ENCODE measurements at places on chromosomes 1 and 21.

- no peak for DNase-seq
These were observed 462.9 kb upstream of the ADAMTS5 start for GRCh38 chr21:27429710-27430341.

GRCh38 chr1:234610061-234610665 is at the start of gene IRF2BP2:
TSS of gene IRF2BP2 (minus strand) at chr1:234610178. CDS start at chr1:234609494, 684 bp downstream.
- DNase-seq = peak; percentile 85

- DNase-seq = no peak
These were observed 5.2 kb downstream of the POFUT2 start for GRCh38 chr21:45282283-45283034.

- DNase-seq = no peak
These were observed 37.5 kb upstream of the ANGPTL1 start for GRCh38 chr1:178908358-178908757.

DNA sequence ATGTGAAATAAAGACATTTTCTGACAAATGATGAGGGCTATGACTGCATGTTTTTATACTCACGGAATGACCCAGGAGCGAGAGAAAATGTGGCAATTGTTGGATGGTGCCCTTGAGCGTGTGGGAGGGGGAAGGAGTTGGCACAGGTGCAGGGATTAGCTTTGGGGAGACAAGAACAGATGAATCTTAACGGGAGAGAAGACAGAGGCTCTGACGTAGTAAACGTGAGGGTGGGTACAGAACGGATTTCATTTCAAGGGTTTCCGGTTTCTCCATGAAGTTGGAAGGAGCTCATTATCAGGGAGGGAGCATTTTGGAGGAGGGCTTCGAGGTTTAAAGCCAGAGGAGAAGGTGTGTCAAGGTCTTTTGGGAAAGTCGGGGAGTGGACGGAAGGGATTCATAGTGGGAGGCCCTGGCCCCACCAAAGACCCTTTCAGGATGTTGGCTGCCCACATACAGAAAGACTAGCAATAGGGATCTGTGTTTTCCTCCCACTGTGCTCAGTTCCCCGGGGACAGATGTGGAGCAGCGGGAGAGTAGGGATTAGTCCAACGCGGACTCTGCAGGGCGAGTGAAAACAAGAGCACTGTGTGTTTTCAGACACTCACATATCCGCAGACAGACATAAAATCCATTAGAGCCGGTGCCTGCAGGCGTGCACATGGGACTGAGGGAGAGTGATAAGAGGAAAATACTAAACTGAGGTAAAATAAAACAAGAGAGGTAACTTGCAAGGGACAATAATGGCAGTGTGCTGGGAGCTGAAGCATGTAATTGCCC is 584.1 kb downstream of the AJAP1 start:
- DNase-seq = no peak

GRCh38 chr1:25431955-25432719 is 1.4 kb downstream of the MACO1 start:
- no peak for DNase-seq

- DNase-seq = no peak
These were observed 63.4 kb downstream of the B3GALT5 start for GRCh38 chr21:39675993-39676661.

- no peak for DNase-seq
These were observed 432.8 kb upstream of the CHRM3 start for GRCh38 chr1:238953448-238954010.

DNA sequence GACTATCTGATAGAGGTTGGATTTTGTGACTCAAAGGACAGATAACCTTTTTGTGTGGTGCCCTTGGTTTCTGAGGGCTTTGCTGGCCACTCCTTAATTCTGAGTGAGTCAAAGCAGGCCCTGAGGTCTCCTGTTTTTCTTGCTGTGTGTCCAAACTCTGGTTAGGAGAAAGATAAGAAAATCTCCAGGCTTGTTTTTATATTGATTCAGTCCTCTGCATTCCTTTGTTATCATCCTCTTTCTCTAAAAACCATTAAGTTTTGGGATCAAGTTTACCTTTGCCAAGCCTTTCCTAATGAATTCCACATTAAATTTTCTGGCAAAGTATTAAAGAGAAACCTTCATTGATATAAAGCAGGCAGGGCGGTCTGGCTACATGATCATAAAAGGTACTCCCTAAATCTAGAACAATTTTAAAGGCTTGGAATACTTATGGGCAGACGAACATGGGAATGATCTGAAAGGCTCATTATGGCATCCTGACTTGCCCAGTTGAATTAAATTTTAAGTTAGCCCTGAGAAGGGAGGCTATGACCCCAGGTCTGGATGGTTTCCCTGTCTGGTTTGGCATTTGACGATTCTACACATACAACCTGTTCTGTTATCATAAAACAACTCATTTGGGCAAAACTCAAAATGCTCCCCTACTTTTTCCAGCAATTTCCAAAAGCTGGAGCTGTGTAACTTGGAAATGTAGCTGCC is 20.8 kb downstream of the ZBTB8B start:
- no peak for DNase-seq

DNA sequence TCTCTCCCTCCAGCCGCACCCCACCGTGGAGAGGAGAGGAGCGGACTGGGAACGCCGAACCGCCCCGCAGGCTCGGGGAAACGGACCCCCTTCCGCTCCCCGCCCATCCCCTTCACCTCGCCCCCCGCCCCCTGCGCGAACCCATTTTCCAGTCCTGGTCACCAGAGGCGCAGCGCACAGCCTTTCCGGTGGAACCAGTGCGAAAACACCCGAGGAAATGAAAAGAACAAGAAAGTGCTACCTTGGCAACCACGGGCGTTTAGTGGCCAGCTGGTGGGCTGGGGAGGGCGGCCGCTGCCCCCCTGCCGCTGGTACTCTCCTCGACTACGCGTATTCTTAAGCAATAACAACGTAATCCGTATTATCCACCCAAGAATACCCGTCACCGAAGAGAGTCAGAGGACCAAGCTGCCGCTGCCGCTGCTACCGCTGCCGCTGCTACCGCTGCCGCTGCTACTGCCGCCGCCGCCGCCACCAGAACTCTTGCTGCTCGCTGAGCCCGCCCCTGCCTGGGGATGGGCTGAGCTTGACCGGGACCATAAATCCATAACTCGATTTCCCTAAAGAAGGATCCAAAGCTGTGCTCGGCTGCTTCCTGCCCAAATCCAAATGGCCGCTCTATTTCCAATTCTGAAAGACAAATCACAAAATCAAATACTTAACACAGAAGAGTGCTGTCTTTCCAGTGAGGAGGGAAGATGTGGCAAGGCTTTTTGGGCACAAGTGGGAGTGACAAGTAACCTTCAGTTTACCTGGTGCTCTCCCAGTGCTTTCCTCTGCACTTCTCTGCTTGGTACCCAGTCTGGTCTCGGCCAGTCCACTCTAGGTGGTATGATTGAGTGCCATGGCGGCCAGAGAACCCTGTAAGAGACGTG is 125.2 kb upstream of the DPYD start:
- DNase-seq = peak; percentile 26

- no peak for DNase-seq
These were observed 360.1 kb upstream of the PLXNA2 start for GRCh38 chr1:208604295-208604694.

DNA sequence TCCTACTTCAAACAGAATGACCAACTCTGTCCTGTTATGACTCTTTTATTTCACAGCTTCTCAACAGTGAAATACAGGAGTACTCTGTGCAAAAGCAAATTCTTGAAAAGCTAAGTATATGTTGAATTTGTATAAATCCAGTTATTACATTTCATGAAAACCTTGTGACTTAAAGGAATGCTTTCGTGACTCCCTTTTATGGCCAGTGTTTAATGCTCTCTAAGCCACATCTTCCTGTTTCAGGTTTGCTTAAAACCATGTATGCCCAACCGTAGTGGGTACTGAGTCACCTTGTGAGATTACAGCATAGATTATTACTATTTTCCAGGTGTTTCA is 40.2 kb upstream of the KIF1B start:
- peak; percentile 55 for DNase-seq

GRCh38 chr1:59276439-59276851 is 20.4 kb upstream of the FGGY start:
- DNase-seq = no peak

DNA sequence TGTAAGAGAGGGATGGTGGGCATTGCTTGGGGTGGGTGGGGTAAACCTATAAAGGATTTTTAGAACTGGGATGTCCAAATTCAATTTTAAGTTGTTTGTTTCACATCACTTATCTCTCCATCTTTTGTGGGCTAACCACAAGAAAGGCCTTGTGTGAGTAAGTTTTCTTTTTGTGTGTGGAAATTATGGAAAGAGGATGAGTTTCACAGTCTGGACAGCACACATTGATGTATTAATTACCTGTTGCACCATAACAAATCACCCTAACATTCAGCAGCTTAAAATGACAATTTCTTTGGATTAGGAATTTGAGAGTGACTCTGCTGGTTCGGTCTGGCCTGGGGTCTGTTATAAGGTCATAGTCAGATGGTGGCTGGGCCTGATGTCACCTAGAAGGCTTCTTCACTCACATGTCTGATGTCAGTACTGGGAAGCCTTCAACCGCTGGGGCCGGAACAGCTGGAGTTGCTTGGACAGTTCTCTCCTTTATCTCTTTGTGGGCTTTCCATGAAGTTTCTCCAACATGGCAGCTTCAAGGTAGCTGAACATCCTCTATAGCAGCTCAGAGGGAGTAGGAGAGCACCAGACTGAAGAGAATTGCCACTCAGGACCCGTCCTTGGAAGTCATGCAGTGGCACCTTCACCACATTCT is 2.0 kb upstream of the COL9A2 start:
- no peak for DNase-seq

DNA sequence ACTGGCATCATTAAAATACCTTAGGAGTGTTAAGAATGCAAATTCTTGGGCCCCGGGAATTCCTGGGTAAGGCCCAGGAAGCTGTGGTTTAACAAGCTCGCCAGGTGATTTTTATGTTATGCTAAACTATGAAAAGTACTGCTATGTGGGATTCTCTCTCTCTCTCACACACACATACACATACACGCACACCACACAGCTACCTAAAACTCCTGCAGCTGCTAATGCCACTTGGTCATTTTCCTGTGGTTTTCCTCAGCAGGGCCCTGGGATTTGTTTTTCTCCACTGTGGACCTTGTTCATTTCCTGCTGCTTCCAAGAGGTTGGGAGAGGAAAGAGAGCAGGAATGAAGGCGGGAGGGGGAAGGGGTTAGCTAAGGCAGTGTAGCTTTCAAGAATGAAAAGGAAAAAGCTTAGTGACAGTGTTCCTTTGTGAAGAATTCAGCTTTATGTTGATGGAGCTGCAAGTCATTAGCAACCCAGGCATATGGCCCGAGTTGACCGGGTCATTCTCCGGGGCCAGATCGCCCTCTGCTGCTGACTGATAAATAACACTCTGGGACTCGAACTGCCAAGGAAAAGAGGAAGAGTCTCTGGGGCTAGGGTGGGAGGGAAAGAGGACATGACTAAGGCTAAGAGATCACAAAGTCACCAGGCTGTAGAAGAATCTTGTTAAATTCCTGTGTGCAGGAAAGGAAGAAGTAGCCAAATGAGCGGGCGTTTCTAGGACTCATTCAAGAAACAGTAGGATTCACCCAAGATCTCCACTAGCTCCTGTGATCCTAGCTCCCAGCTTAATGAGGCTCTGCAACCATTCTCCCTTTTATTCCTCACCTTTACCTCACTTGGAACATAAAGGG is 30.5 kb upstream of the LRIG2 start:
- DNase-seq = peak; percentile 50

GRCh38 chr1:212968368-212968863 is 18.1 kb downstream of the VASH2 start:
- no peak for DNase-seq

DNA sequence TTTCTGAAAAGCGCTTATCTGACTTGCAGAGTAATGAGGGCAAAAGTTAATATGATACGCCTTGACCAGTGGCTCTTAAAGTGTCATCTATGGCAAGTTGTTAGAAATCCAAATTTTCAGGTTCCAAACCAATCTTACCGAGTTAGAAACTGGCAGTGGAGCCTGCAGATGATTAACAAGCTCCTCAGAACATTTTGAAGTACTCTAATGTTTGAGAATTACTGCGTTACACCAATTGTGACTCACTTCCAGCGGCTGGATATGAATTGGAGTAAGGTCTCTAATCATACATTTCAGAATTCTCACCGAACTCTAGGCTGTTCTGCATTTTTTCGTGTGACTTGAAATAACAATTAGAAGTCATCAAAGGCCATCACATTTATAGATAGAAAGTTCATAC is 73.5 kb upstream of the TMPRSS15 start:
- no peak for DNase-seq

DNA sequence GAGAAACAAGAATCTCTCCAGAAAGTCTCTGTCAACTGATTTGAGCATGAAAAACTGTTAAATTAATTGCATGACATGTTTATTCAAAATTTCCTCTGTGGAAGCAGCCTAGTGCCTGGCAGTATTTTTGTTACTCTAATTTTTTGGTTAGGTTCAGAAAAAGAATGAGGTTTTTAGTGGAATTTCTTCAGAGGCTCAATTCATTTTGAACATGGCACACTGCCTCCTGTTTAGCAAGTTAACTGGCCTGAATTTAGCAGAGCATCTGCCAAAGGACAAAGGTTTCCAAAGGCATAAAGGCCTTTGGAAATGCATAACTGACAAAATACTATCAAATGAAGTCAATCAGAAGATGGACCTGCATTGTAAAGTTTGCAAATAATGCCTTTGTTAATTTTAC is 1326.5 kb downstream of the PLA2G4A start:
- no peak for DNase-seq

- DNase-seq = no peak
These were observed 1.3 kb downstream of the WLS start for GRCh38 chr1:68230901-68231626.

DNA sequence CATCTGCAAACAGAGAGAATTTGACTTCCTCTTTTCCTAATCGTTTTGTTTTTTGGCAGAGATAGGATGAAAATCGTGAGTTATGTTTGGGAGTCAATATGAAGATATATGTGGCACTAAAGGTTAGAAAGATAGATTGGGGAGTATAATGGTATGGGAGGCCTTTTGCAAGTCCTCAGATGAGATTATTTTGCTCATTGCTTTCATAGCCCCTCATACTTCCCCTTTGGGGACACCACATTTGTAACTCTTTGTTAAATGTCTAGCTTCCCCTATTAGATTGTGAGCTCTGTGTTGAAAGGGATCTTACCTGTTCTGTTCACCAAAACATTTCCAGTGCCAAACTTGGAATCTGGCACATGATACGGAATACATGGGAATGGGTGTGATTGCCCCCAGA is 30.2 kb downstream of the RAVER2 start:
- no peak for DNase-seq

- no peak for DNase-seq
These were observed 6.0 kb upstream of the TSHB start for GRCh38 chr1:115023593-115023992.

GRCh38 chr21:37658817-37659458 is 257.3 kb downstream of the KCNJ6 start:
- DNase-seq = peak; percentile 3

- DNase-seq = peak; percentile 8
These were observed 226.4 kb downstream of the DYRK1A start for GRCh38 chr21:37593015-37593414.

- DNase-seq = no peak
These were observed 993.0 kb upstream of the PRMT6 start for GRCh38 chr1:106063510-106063909.

- DNase-seq = no peak
These were observed 9.6 kb upstream of the SPEN start for GRCh38 chr1:15837931-15838330.

GRCh38 chr1:234478152-234478480 is 863 bp downstream of the TARBP1 start:
- DNase-seq = peak; percentile 76

Measured in activated CD8-positive, alpha-beta T cell treated with anti-CD3 and anti-CD28 coated beads for 36 hours (primary cell).